ENCODE measurements at places on chromosomes 4 and X. TPM values are rescaled to one million over a fixed set of nuclear protein-coding genes. Genes with fewer than 3 reads are reported as not detected.

DNA sequence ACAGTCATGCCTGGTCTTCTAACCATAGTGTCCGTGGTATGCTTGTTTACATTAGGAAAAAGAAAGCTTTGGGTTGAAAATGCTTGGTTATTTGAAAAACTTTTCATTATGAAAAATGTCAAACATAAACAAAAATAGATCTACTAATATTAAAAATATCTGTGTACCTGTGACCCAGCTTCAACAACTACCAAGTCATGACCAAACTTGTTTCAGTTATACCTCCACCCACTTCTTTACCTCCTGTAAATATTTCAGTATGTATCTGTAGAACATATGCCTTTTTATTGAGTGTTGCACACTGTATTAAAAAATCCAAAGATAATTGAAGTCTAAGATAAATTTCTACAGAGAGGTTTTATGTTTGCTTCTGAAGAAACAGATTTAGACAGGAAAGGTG, 153.7 kb upstream of the GYPA start:
- no peak for DNase-seq

GRCh38 chr4:82865592-82865991, 25.4 kb downstream of the SEC31A start:
- no peak for DNase-seq

Gene RAB41
- not detected for total RNA-seq

DNA sequence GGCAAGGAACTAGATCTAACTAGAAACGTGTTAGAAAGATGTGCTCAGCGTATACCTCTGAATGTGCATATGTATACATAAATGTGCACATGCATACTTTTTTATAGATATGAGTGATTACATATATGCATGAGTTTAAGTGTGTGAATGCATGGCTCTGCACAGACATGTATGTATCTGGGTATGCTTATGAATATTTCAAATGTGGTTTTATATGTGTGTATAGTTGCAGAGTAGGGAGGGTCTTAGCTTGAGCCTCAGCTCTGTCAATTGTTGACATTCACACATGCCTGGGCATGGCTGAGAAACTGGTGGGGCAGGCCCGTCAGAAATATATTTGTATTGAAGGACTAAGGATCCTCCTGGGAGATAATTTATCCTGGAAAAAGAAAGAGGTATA, 31.1 kb downstream of the RAP2C start:
- no peak for DNase-seq

DNA sequence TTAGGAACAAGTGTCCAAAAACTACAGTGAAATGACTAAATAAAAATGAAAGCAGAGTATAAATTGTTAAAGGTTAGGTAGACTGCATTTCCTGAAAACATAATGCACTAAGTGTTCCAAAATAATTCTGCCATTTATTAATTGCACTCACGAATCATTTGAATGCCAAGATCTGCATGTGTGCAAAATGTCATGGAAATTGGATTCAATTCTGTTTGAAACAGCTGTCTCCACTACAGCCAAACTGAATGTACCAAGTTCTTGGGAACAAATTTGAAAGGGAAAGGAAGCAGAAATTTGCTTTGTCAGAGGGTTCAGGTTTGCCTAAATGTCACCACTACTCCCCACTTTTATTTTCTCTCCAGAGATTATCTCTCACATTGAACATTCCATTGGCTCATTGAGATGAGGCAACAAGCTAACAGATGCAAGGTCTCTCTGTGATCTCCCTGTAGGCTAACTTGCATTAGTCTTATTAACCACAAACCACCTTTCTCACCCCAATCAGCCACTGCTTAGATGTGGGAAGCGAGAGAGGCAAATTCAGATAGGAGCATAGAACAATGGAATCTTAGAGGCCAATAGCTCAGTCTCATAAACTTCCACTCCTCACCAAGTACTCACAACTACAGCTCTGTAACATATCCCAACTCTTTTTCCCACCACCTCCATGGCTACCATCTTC, 226.6 kb downstream of the KDR start:
- DNase-seq: no peak

DNA sequence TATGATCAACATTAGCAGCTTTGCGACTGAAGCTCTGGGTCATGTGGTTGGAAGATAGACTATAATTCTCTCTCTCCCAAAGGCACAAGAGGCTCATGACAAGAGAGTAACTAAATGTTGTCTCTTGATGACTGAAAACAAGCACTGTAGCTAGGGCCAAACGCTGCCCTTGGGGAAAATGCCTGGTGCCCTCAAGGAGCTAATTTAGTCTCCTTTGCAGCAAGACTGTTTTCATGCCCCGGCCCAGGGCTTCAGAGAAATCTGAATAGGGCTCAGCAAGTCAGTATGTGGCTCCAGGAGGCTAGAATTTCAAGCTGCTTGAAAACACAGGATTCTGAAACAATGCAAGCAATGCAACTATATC, 411.9 kb downstream of the GPAT3 start:
- DNase-seq: no peak

Data from tibial nerve (tissue), 4 donors.